Neural crest cell (in vitro differentiated cells): ENCODE measurements at places on chromosomes 7 and 10. TPM values are rescaled to one million over a fixed set of nuclear protein-coding genes. Genes with fewer than 3 reads are reported as not detected.

WDR37 gene
- 19.3 and 19.5 TPM in 2 replicates for total RNA-seq

- no peak for DNase-seq
These were observed 92.2 kb downstream of the PLCE1 start for GRCh38 chr10:94085766-94086437.

GRCh38 chr7:157117796-157118195 is 20.9 kb upstream of the UBE3C start:
- DNase-seq = no peak

GNGT1 gene
- total RNA-seq = 0.65 and 1.0 TPM in 2 replicates

DNA sequence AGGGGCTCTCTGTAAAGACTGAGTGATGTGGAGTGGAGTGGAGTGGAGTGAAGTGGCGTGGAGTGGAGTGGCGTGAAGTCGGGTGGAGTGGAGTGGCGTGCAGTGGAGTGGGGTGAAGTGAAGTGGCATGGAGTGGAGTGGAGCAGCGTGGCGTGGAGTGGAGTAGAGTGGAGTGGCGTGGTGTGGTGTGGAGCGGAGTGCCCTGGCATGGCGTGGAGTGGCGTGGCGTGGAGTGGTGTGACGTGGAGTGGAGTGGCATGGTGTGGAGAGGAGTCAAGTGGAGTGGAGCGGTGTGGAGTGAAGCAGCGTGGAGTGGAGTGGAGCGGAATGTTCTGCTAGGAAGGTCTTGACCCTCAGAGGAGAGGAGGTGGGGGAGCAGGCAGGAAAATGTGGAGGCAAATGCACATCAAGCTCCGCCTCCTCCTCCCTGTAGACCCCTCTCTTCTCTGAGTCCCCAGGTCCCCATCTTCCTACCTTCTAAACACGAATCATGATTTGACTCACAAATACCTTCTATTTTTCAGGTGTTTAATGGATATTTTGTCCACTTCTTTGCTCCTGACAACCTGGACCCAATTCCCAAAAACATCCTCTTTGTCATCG is 19.9 kb downstream of the ITIH2 start:
- DNase-seq = no peak

TUBAL3 gene
- total RNA-seq = not detected in 2 replicates

DNA sequence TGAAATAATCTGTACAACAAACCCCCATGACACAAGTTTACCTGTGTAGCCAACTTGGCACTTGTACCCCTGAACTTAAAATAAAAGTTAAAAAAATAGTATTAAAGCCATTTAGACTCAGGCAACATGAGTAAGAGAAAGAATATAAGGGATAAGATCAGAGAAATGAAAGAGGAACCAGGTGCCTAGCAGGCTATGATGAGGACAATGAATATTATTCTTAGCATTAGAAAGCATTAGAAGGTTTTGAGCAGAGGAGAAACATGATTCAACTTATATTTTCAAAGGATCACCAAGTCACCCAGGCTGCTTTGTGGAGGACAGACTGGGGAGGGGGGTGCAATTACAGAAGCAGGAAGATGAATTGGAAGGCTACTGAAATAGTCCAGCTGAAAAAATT is 48.1 kb upstream of the TES start:
- DNase-seq = no peak

- no peak for DNase-seq
These were observed 40.5 kb upstream of the CREB5 start for GRCh38 chr7:28371846-28372245.

ABCA13 gene
- 0.75 and 0.89 TPM in 2 replicates for total RNA-seq

DNA sequence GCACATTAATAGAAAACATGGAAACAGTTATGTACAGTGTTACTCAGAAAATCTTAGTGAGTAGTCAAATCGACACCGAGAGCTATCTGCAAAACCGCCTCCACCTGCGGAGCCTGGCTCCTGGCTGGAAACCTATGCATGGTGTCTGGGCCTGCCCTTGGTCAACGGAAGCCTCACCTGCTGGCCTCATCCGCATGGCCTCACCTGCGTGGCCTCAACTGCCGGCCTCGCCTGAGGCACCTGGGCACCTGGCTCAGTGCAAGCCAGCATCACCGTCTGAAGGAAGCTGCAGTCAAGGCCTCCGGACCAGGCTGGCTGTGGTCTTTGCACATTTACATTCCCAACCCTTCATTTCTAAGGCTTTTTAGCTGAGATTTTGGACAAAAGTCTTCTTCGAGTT is 352.1 kb downstream of the POM121L12 start:
- no peak for DNase-seq

- DNase-seq = no peak
These were observed 258.7 kb downstream of the AUTS2 start for GRCh38 chr7:69857014-69857413.

SERPINE1 gene
- total RNA-seq = 0.07 TPM in 1 of 2 replicates, not detected in the other
